Panc1 (cell line): ENCODE measurements at places on chromosomes 16 and 17.

- no peak overlapping the region for H3K4me3 ChIP-seq
- H3K4me1 ChIP-seq, result no peaks in the 10 kb centered on the region
- no peak overlapping the region for H3K27ac ChIP-seq
- H3K27me3 ChIP-seq, result peaks cover 5% of the 10 kb centered on the region
Observed at GRCh38 chr16:24139282-24139681, 116.9 kb upstream of the CACNG3 start.

- H3K27me3 ChIP-seq, result no peaks in the 10 kb centered on the region
- no peak overlapping the region for H3K27ac ChIP-seq
- peaks cover 7% of the 10 kb centered on the region for H3K36me3 ChIP-seq
- DNase-seq, result no peak
- H3K4me3 ChIP-seq, result no peak overlapping the region
- H3K4me1 ChIP-seq, result no peaks in the 10 kb centered on the region
Observed at GRCh38 chr17:5331506-5331905, 49.4 kb downstream of the RABEP1 start.

DNA sequence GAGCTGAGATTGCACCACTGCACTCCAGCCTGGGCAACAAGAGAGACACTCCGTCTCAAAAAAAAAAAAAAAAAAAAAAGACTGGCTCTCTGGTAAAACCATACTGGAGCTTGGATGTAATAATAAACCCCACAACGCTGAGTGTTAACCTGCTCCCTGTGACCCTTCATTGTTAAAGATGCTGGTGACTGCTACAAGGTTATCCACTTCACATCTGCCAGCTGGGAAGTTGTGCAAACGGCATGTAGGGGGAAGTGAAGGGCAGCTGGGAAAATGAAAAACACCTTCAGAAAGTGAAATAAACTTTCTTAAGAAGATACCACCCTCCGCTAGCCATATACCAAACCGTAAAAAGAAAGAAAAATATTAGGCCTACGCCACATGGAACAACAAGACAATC lies 131.0 kb upstream of the NUDT7 start:
- H3K4me1 ChIP-seq, result no peaks in the 10 kb centered on the region
- no peaks in the 10 kb centered on the region for H3K36me3 ChIP-seq
- no peak overlapping the region for H3K4me3 ChIP-seq

DNA sequence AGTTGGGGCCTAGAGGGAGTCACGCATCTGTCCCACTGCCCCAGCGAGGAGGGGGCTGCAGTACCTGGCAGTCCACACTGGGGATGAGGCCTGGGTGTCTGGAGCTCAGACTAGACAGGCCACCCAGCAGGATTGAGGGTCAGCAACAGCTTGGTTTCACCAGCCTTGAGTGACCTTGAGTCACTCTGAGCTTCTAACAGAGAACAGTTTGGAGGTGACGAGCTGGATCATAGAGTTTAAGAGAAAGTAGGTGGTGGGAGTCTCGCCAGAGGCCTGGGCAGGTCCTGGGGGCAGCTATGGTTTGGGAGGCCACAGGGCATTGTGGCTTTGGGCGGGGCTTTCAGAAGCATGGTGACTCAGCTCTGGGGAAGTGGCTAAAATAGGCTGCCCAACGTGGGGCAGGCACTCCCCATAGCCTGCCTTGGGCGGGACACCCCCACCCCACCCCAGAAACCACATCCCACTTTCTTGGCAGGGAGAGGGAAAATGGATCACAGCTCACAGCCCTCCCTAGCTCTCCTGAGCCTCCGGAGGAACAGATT lies 20.5 kb downstream of the CDC42EP4 start:
- no peak for DNase-seq
- H3K4me3 ChIP-seq, result no peak overlapping the region
- H3K27me3 ChIP-seq, result no peaks in the 10 kb centered on the region
- peak overlapping the region; percentile 93 for H3K27ac ChIP-seq
- no peaks in the 10 kb centered on the region for H3K36me3 ChIP-seq
- peaks cover 80% of the 10 kb centered on the region for H3K4me1 ChIP-seq

DNA sequence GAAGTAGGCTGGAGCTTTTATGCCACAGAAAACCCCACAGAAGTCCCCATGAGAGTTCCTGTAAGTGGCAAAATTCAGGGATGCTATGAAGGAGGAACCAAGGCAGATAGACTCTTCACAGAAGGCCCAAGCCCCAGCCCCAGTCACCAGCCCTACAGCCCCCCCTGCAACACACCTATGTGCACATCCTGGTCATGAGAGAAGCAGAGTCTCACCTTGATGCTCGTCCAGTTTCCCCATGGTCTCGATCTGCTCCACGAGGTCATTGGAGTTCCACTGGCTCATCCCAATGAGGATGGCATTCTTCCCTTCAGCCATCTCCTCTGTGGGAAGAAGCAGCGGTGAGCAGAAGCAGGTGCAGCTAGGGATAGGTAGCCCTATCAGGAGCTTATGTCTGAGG lies 31.2 kb downstream of the PITPNM3 start:
- no peak for DNase-seq
- no peak overlapping the region for H3K27ac ChIP-seq
- H3K36me3 ChIP-seq, result no peaks in the 10 kb centered on the region

DNA sequence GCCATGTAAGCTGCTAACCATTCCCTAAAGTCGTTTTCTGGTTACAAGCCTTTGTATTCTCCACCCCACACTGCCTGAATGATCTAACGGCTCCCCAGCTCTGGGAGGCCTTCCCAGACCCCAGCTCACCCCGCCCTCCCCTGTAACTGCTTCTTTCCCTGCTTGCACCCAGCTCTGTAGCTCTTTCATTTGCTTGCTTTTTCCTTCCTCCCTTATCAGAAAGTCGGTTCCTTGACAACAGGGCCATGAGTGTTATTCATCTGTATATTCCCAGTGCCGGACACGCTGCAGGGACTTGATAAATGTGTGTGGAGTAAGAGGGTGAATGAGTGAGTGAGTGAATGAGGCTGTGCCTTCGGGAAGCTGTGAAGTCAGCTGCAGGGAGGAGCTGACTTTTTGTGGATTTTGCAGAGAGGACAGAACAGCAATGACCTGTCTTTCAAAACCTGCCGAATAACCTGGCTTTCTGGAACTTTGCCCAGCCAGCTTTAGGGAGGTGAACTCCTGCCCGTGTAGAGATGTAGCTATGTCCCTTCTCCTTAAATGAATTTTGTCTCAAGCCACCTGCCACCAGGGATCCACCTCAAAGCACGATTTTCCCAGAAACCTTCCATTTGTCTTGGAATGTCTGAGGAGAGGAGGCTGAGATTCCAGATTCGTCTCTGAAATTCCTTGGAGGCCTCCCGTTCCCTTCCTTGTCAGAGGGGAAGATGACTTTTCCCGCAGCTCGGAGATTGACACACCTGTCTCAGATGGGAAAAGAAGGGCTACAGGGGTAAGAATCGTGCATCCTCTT lies 20.0 kb upstream of the CACNG4 start:
- peaks cover 39% of the 10 kb centered on the region for H3K4me1 ChIP-seq
- H3K27ac ChIP-seq, result peak overlapping the region; percentile 96
- H3K4me3 ChIP-seq, result no peak overlapping the region
- no peak for DNase-seq
- no peaks in the 10 kb centered on the region for H3K36me3 ChIP-seq

DNA sequence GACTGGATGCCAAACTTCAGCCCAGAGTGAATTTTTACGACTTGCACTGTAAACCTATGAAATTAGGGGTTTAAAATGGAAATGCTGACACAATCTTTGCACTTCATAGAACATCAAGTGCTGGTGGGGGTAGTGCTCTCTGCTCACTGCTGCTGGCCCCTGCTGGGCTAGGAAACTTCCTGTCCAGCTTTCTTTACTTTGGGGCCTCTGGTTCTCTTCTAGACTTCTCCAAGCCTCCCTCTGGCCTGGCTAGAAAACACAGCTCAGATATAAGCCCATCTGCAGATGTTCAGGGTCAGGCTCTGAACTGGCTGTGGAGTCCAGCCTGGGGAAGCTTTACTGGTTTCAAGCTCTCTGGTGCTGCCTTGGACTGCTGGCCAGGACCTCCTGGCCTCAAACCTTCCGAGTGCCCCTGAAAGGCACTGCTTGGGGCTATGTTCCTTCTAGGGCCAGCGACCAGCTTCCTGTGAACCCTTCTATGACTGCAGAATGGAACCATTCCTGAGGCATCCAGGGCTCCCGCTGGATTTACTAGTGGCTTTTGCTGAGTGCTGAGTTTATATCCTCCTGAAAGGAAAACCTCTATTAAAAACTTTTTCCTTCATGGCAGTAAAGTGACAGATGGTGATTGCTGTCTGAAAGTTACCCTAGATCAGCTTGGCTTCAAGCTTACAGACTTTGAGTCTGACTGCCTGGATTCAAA lies 59.4 kb downstream of the TBX4 start:
- H3K4me1 ChIP-seq, result peaks cover 22% of the 10 kb centered on the region
- DNase-seq, result no peak
- peak overlapping the region; percentile 71; the same call in 1 of the 2 replicates for H3K27ac ChIP-seq
- H3K4me3 ChIP-seq, result no peak overlapping the region
- no peaks in the 10 kb centered on the region for H3K27me3 ChIP-seq

- no peaks in the 10 kb centered on the region for H3K36me3 ChIP-seq
- H3K4me1 ChIP-seq, result peaks cover 76% of the 10 kb centered on the region
- H3K27ac ChIP-seq, result peak overlapping the region; percentile 74; the same call in 1 of the 2 replicates
- no peak overlapping the region for H3K4me3 ChIP-seq
- no peak for DNase-seq
Observed at GRCh38 chr16:88761143-88761534, 23.9 kb downstream of the PIEZO1 start.

DNA sequence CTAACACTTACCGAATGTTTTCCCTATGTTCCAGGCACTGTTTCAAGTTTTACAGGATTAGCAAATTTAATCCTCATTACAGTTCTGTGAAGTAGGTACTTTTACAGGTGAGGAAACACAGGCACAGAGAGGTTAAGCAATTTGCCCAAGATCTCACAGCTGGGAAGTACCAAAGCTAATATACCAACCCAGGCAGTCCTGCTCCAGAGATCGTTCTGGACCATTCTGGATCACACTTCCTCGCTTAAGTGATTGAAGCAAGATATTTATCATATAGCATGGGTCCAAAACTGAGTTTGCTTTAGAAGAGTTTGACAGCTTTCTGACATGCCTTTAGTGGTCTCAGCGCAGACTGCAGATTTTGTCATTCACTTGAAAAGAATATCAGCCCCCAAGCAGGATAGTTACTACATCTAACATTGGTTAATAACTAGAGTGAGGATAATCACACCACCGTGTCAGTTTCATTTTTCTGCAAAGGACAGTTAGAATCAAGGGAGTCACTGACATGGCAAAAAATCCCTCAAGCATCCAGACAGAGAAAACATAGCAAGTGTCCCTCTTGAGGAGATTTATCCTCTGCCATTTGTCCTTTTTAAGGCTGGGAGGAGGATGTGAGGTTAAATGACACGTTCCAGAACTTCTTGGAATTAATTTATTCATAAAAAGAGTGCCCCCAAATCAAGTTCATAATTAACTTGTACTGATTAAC lies 5.1 kb downstream of the HS3ST3B1 start:
- no peaks in the 10 kb centered on the region for H3K36me3 ChIP-seq
- no peak overlapping the region for H3K27ac ChIP-seq
- no peaks in the 10 kb centered on the region for H3K4me1 ChIP-seq
- H3K27me3 ChIP-seq, result peaks cover 5% of the 10 kb centered on the region; the same call in 1 of the 2 replicates

DNA sequence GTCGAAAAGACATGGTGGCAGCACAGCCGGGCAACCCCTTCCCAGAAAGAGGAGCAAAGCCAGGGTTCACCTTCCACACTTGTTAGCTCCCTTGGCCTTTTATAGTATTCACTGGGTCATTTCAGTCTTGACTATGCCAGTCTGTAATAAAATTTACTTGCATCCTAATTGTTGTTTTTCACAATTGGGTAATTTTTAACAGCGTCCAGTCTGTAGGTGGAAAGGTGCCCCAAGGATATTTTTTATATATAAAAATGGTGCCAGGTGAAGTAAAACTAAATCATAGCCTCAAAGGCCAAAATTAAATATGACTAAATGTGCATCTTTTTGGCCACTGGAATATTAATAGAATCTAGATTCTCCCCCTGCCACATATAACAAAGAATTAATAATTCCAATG lies at the start of gene KRT26:
Gene KRT26 (minus strand): TSS at position 101 of the 400 bp plus-strand sequence. CDS start 88 bp downstream, at position 13.
- H3K36me3 ChIP-seq, result no peaks in the 10 kb centered on the region
- H3K4me1 ChIP-seq, result no peaks in the 10 kb centered on the region
- H3K27ac ChIP-seq, result no peak within 1 kb of the TSS
- peaks cover 25% of the 10 kb centered on the region for H3K27me3 ChIP-seq
- no peak for DNase-seq

DNA sequence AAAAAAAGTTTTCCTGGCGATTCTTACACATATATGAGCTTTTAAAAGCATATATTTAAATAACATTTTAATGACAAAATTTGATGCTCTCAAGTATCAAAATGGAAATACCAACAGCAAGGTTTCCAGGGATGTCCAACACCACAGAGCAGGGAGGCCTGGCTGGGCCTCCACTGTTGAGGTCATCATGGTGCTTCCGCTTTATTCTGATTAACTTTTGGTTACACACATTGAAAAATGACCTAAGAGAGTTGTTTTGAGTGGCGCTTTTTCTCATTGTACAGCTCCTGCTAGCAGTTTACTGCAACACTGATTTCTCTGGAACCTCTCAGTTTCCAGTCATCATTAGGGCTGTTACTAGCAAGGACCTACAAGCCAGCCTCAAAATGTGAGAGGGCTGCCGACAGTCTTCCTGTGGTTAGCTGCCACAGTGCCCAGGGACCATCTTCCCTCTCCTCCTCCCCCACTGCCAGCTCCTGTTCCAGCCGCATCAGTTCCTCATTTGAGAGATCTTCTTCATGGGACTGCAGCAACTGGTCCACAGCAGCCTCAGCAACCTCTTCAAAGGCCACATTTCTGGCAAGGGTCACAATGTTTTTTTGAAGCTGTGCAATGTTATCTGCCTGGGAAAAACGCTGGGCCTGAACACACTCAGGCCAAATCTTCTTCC lies 21.3 kb downstream of the DEF8 start:
- no peak overlapping the region for H3K27ac ChIP-seq
- peaks cover 9% of the 10 kb centered on the region for H3K4me1 ChIP-seq

DNA sequence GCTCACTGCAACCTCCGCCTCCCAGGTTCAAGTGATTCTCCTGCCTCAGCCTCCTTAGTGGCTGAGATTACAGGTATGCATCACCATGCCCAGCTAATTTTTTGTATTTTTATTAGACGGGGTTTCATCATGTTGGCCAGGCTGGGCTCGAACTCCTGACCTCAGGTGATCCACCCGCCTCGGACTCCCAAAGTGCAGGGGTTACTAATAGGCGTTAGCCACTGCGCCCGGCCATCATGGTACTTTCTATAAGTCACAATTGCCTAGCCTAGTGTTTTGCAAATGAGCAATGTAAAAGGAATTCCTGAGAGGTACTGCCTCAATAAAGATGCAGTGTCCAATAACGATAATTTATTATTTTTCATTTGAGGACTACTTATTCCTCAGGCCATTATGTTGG lies 13.9 kb upstream of the PSMC3IP start:
- no peaks in the 10 kb centered on the region for H3K27me3 ChIP-seq
- H3K27ac ChIP-seq, result no peak overlapping the region
- H3K4me1 ChIP-seq, result no peaks in the 10 kb centered on the region
- H3K36me3 ChIP-seq, result no peaks in the 10 kb centered on the region; the same call in 1 of the 2 replicates
- DNase-seq, result no peak

DNA sequence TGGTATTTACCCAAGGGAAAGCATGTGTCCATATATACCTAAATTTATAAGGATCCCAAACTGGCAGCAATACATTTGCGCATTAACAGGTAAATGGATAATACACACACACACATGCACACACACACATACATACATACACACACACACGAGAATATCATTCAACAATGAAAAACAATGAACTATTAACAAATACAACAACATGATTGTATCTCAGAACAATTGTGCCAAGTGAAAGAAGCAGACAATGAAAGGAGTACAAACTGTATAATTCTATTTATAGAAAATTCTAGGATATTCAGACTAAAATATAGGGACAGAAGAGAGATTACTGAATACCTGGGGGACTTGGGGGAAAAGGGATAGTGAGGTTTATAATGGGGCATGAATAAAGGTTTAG lies 323.0 kb downstream of the KCNJ2 start:
- no peak overlapping the region for H3K27ac ChIP-seq
- no peaks in the 10 kb centered on the region for H3K27me3 ChIP-seq
- no peak overlapping the region for H3K4me3 ChIP-seq
- H3K36me3 ChIP-seq, result no peaks in the 10 kb centered on the region
